ENCODE measurements at places on chromosomes 11 and 22.

DNA sequence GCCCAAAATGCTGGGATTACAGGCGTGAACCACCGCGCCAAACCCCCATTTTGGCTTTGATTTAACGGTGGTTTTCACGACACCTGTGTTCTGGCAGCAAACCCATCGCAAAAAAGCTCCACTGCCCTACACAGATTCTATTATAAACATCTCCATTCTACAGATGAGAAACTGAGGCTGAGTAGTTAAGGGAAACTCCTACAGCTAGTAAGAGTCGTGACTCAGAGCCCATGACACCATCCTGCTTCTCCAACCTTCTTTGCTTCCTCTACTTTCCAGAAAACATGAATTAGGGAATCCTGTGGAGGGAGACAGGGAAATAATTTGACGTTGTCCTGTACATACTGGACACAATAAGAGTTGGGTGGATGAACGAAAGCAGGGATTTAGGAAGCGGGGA lies 429 bp upstream of the SNX15 start:
- DNase-seq, result no peak

- no peak for DNase-seq
Observed at GRCh38 chr11:116862185-116862584, 24.8 kb upstream of the APOA1 start.

- DNase-seq, result no peak
Observed at GRCh38 chr22:35735542-35735941, 17.9 kb downstream of the APOL5 start.

DNA sequence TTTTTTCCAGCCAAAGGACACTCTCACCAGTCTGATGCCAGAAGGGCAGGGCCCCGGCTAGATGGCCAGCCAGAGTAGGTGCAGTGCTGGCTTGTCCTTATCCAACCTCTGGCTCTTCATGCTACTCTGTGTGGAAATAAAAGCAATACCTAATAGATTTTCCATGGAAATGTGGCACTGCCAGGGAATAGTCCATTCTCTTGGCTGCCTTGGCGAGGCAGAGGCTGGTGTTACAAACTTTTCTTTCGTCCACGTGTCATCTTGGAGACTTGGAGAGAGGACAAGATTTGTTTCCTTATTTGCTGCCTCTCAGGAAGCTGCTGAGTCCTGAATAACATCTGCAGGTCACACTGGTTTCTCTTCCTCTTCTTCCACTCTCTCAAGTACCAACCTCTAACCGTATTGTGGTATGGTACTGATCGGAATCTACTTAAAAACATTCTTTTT lies 17.2 kb upstream of the C1QTNF4 start:
- no peak for DNase-seq

- no peak for DNase-seq
Observed at GRCh38 chr22:20531404-20532201, 24.2 kb downstream of the MED15 start.

DNA sequence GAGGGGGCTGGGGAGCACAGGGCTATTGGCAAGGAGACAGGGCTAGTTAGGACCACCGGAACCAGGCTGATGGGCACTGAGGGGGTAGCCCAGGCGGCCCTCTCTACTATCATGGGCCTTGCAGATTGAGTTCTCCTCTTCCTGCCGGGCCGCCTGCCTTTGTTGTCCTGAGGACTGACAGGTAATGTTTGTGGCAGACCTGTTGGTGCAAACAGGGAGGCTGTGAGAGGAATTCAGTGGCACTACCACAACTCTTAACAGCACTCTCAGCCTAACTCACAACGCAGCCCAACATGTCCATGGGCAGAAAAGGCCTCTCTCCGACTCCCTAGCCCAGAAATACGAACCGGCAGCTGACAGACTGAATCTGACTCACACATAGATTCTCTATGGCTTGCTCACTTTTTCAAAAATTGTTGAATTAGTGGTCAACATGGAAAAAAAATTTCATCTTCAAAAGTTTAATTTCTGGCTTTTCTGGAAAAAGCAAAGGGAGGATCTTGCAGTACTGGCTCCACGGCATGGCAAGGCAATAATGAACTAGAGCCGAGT lies 11.4 kb downstream of the KCNJ5 start:
- no peak for DNase-seq

DNA sequence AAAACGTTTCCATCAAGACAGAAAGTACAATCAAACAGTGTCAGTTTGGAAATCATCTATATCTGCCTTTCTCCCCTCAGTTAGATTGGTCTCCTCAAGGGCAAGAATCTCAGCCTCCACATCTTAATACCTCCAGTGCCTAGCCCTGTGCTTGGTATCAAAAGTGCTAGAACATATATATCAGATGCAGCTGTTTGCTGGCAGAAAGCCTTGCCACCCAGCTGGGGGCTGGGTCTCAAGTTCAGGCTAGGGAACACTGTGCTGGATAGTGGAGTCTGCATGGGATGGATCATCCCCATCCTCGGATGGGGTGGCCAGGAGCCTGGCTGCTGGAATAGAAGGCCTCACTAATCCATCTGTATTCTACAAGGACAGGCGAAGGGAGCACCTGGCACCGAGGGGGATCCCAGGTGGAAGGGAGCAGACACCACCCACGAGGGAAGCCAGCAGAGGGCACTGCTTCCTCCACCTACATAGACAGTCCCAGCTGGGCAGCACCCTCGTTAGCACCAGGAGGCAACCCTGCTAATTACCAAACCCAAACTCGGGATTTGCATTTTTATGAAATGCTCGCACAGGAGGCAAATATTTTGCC lies 602.2 kb downstream of the BUD13 start:
- no peak for DNase-seq

DNA sequence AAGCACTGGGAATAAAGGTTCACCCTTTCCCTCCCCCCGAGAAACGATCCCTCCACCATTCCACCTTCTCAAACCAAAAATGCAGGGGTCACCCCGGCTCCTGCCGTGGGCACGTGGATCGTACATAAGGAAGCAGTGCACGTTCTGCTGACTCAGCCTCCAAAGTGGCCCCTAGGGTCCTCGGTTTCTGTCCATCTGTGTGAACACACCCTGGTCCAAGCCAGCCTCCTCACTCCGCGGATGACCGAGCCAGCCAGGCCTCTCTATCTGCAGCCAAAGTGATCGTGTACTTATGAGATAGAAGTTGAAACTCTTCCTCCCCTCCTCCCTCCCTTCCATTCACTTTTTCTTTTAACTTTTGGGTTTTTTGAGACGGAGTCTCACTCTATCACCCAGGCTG lies 16.2 kb downstream of the C11orf24 start:
- no peak for DNase-seq

GRCh38 chr11:18749681-18750319 lies 23.8 kb upstream of the IGSF22 start:
- no peak for DNase-seq

DNA sequence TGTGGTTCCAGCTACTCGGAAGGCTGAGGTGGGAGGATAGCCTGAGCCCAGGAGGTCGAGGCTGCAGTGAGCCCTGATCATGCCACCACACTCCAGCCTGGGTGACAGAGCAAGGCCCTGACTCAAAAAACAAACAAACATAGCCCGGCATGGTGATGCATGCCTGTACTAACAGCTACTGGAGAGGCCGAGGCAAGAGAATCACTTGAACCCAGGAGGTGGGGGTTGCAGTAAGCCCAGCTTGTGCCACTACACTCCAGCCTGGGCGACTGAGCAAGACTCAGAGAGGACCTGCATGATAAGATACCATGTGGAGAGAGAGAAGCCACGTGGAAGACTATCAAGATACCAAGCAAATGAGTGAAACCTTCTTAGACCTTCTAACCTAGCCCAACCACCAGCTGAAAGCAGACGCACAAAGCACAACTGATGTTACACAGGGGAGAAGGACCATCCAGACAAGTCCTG lies 36.1 kb downstream of the AMBRA1 start:
- DNase-seq, result no peak

Measured in central memory CD4-positive, alpha-beta T cell (primary cell).